ENCODE measurements at places on chromosomes 2 and 18. TPM values are rescaled to one million over a fixed set of nuclear protein-coding genes. Genes with fewer than 3 reads are reported as not detected.

DNA sequence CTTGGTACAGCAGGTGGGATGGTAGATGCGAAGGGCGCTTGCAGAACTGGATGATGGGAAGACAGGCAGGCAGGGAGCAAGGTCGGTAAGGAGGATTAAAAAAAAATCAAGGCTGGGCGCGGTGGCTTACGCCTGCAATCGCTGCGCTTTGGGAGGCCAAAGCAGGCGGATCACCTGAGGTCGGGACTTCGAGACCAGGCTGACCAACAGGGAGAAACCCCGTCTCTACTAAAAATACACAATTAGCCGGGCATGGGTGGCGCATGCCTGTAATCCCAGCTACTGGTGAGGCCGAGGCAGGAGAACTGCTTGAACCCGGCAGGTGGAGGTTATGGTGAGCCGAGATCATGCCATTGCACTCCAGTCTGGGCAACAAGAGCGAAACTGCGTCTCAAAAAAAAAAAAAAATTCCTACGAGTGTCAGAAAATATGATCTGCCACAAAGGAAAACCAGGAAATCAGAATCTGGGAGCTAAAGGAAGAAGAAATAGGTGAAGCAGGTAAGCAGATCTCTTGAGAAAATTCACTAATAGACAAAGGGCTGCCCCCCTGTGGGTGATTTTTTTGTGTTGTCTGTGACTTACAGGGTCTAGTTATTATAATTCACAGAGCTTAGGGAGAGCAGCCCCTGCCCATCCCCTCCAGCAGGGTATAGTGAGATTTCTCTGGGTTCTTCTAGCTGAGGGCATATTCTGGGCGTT is 46.2 kb downstream of the C2orf42 start:
- DNase-seq, result no peak

DNA sequence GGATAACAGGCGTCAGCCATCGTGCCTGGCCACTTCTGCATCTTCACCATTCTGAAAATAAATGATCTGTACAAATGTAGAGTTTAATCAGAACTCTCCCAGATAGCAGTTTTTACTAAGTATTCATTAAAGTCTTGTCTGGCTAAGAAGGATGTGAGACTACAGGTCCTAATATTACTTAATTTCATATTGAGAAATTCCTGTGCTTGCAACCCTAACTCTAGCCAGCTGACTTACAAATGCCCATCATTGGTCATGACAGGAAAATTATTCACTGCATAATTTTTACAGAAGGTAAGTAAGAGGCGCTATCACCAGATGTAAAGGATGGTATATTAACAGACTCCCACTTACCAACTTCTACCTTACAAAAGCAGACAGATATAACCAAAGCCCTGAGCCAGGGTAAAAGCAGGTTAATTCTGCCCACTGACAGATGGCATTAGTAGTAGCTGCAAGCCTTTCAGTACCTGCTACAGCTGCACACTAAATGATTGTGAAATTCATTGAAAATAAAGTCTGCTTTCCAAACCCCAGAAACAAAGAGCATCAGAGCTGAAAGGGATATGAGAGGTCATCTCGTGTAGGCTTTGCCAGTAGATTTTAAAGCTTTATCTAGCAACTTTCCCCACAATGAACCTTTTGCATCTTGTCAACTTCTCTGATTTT is 271.3 kb upstream of the STON1 start:
- no peak for DNase-seq

DNA sequence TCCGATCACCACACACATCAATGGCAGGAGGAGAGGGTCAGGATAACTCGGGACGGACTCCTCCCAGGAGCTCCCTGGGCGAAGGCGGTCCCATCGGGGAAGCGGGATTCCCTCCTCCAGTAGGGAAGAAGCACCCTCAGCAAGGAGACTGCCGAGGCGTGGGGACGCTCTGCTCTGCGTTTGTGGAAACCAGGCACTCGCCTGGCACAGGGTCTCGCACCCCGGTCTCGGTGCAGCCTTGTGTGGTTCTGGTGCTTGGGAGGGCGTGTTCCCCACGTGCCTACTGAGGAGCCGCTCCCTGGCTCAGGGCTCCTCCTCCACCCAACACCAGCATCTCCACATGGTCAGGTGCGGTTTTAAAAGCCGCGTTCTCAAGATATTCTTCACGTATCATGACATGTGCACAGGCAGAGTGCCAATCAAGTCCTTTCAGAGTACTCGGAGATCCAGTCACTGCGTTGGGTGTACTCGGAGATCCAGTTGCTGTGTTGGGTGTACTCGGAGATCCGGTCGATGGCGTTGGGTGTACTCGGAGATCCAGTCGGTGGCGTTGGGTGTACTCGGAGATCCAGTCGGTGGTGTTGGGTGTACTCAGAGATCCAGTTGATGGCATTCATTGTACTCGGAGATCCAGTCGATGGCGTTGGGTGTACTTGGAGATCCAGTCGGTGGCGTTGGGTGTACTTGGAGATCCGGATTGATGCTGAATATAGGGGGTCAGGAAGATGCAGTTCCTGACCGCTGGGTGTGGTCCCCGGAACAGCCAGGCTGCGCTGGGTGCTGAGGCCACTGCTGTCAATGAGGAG is 117.5 kb downstream of the RTP5 start:
- no peak for DNase-seq

Gene GALNT5
- not detected for total RNA-seq

Gene HOXD12
- total RNA-seq, result not detected

Gene EDAR
- total RNA-seq, result 25.4 TPM

- no peak for DNase-seq
These were observed 43.8 kb upstream of the SERTAD2 start for GRCh38 chr2:64697297-64698176.

GRCh38 chr18:13544953-13545352 is 181.4 kb downstream of the FAM210A start:
- DNase-seq, result no peak

DNA sequence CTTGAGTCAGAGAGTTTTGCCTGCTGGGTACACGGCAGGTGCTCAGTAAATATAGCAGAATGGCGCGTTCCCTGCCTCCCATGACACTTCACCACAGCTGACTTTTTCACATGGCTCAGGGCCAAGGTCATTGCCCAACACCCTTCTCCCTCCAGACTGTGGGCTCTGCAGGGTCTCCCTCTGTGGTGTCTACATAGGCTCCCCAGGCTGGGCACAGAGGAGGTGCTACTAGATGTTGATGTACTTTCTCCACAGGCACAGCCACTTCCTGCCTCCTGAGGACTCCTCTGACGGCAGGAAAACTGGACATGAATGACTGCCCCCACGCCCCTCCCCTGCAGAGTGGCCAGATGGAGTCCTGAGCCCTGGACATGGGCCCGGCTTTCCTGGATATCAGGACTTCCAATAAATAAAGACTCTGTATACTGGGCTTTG is 4.2 kb downstream of the CHCHD5 start:
- DNase-seq, result no peak

- DNase-seq, result no peak
These were observed 111.9 kb downstream of the IRS1 start for GRCh38 chr2:226687641-226688253.

DNA sequence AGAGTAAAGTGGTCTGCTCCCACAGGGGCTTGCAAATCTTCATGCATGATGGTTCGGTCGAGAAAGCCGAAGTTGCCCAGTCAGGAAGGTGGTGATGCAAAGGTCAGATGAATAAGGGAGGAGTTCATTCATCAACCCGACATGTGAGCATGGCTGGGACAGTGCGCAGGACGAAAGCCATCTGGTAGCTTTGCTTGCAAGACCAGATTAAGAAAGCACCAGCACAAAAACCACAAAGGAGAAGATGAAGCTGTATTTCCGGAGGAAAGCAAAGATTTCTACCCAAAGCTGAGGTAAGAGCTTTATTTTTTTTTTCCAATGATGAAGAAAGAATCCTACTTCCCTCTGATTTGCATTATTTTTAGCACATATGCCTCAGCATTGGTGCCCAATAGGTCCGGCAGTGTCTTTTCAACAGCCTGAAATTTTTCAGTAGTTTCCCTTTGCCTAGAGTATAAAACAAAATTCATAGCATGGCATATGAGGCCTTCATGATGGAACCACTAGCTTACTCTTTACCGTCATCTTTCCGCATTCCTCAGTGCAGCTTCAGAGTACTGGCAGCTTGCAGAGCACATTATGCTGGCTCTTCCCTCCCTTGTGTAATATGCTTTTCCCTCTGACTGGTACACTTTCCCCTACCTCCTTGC is 112.0 kb upstream of the THOC1 start:
- no peak for DNase-seq

GRCh38 chr2:71952572-71953188 is 195.0 kb downstream of the CYP26B1 start:
- no peak for DNase-seq

GRCh38 chr18:35122586-35123224 is 81.5 kb downstream of the MAPRE2 start:
- DNase-seq, result no peak

Gene FECH
- 14.8 TPM for total RNA-seq

Gene SP5
- not detected for total RNA-seq

GRCh38 chr2:236781933-236782816 is 212.6 kb downstream of the ACKR3 start:
- DNase-seq, result no peak

- DNase-seq, result peak; percentile 43
These were observed 819 bp downstream of the ANKRD44 start for GRCh38 chr2:197309691-197310231.

- no peak for DNase-seq
These were observed 2.0 kb downstream of the ANKAR start for GRCh38 chr2:189676471-189676870.

GRCh38 chr18:3266062-3266608 is 4.2 kb downstream of the MYL12B start:
- DNase-seq, result no peak

Gene MC4R
- total RNA-seq, result not detected

- DNase-seq, result no peak
These were observed 6.5 kb upstream of the IFIH1 start for GRCh38 chr2:162324953-162325352.

Gene CASP8
- total RNA-seq, result 84.9 TPM

Gene EVX2
- total RNA-seq, result not detected

- no peak for DNase-seq
These were observed 355.2 kb upstream of the KCNJ3 start for GRCh38 chr2:154343282-154343681.

GRCh38 chr2:58645017-58645416 is 403.9 kb upstream of the FANCL start:
- no peak for DNase-seq

- DNase-seq, result no peak
These were observed 75.5 kb upstream of the TAF1B start for GRCh38 chr2:9767656-9768281.

DNA sequence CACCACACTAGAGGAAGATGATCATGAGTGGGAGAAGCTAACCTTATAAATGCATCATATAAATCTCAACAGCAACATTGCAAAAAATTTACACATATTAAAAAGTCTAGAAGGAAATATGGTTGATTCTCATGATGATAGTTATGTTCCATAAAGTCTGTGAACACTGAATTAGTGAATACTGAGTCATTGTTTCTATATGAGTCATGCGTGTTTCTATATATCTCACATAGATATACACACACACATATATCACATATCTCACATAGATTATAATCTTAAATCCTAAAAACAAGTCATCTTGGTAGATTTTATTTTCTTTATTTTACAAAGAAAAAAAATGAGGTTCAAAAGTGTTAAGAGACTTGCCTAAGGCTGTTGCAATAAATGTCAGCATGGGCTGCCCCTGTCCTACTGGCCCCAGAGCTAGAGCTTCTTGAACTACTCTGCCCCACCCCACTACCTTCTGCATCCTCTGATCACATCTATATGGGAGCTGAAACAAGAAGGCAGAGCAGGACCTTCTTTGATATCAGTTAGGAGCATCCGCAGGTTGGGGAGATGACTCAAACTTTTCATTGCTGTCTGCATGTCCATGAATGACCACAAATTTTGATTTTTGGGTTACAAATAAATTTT is 81.8 kb upstream of the ADAM23 start:
- no peak for DNase-seq
